ENCODE measurements at places on chromosomes 1 and 21.
A peak's percentile ranks its signal among the peaks of the same experiment; 100 is the strongest.

DNA sequence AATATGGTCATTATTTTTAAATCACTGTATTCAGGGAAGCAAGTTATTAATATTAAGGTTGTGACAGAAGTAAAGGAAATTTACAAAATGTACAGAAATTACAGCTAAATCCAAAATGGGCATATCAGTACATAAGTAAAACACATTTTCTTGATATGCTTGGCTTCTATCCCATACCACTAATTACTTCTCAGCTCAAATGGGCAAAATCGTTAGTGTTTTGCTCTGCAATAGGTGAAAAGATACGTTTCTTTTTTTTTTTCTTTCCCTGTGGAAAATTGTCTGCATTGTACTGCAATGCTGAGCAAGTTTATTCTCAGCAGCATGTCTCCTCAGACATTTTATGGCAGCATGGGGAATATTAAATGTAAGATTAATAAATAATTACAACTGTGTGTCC is 77.1 kb upstream of the PRMT6 start:
- DNase-seq: no peak

GRCh38 chr1:186202271-186202764 is 172.7 kb downstream of the TPR start:
- no peak for DNase-seq

DNA sequence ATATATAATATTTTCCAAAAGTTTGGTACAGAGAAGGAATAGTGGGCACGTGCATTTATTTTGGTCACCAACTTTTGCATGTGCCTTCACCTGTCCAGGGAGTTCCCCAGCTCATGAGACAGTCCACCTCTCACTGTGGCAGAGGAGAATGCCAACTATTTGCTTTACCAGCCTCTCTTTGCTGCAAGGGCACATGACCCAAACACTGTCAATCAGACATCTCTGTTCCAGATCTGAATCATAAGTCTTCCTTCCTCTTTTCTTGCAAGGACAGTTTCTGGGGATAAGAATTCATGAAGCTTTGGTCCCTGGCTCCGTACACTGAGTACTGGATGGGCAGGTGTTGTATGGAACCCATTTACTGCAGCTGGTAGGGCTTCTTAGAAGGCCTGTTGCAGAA is 38.6 kb downstream of the C1orf87 start:
- DNase-seq: no peak

GRCh38 chr1:7409278-7409677 is 361.8 kb upstream of the VAMP3 start:
- peak; percentile 10 for DNase-seq

- no peak for DNase-seq
Measured at GRCh38 chr1:230754796-230755195, 7.6 kb downstream of the CAPN9 start.

All from right forelimb (tissue), 1 donor.